Right forelimb (tissue), 1 donor: ENCODE measurements at places on chromosomes 2 and 18.
A peak's percentile ranks its signal among the peaks of the same experiment; 100 is the strongest.

DNA sequence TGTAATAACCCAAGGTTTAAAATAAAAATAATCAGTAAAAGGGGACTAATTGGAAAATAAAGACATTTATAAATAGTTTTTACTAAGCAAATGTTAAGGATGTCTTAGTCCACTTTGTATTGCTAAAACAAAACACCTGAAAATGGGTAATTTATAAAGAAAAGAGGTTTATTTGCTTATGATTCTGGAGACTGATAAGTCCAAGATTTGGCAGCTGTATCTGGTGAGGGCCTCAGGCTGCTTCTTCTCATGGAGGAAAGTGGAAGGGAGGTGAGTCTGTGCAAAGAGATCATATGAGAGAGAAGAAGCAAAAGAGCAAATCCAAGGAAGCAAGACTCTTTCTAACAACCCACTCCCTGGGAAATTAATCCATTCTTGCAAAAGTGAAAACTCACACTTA is 299.5 kb downstream of the DSC3 start:
- DNase-seq, result no peak

- peak; percentile 9 for DNase-seq
Observed at GRCh38 chr2:37658682-37659081, 12.8 kb downstream of the CDC42EP3 start.

- DNase-seq, result no peak
Observed at GRCh38 chr2:229900012-229900411, 21.8 kb downstream of the TRIP12 start.

DNA sequence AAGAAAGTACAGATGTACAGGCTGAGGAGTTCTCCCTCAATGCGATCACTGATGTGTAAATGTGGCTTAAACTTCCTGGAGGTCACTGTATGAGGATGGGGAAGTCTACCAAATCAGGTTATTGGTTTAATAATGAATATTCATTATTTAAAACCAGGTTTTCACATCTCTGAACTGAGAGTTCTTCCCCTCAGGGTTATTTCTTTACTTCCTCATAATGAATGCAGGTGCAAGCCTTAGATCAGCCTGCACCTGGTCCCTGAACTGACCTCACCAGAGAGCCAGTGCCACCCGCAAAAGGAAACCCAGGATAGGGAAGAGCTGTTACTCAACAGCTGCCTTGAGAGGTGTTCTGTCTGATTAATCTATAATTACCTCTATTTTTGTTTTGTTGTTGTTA is 369.0 kb downstream of the EPHA4 start:
- DNase-seq, result no peak

GRCh38 chr2:86468162-86469033 is 27.2 kb downstream of the KDM3A start:
- DNase-seq, result no peak

- no peak for DNase-seq
Observed at GRCh38 chr18:24910221-24910620, 441.7 kb downstream of the ZNF521 start.

- no peak for DNase-seq
Observed at GRCh38 chr2:178109813-178110212, 2.4 kb upstream of the RBM45 start.

DNA sequence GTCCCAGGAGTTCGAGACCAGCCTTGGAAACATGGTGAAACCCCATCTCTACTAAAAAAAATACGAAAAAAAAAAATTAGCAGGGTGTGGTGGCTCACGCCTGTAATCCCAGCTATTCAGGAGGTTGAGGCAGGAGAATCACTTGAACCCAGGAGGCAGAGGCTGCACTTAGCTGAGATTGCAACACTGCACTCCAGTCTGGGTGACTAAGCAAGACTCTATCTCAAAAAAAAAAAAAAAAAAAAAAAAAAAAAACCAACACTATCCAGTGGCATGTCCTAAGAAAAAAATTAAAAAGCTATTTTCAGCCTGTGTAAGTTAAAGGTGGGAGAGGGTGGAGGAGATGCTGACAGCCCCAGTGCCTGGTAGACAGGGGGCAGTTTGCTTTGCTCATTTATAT is 32.2 kb upstream of the REL start:
- DNase-seq, result no peak
